ENCODE measurements at places on chromosomes 1 and 21. TPM values are rescaled to one million over a fixed set of nuclear protein-coding genes. Genes with fewer than 3 reads are reported as not detected.

The CSF3R gene
- polyA plus RNA-seq: 1.4 TPM

The REG4 gene
- polyA plus RNA-seq: 0.34 TPM

The TCEANC2 gene
- 3.1 TPM for polyA plus RNA-seq

The CCDC30 gene
- polyA plus RNA-seq: 4.9 TPM
